ENCODE measurements at places on chromosomes 12 and 14.
A peak's percentile ranks its signal among the peaks of the same experiment; 100 is the strongest.

DNA sequence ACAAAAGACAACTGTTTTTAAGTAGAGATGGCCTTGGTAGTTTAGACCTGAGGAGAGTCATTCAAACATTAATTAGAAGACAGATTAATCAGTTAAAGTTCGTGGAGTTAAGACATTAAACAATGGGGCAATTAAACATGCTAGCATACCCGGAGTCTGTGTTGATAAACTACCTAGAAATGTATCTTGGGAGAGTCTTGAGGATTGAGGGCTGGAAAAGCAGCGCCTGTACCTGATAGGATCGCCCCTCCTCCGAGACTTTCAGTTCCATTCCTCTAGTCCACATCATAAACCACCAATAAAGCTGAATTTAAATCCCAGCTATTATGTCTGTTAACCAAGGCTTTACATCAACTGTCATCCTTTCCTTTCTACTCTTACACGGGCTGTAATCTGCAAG lies 1.0 kb upstream of the KRAS start:
- no peak for DNase-seq

GRCh38 chr12:33734871-33735270 lies 287.4 kb upstream of the ALG10 start:
- no peak for DNase-seq

- peak; percentile 55 for DNase-seq
These were observed 729 bp downstream of the OSBPL8 start for GRCh38 chr12:76558684-76559399.

- DNase-seq = no peak
These were observed 89.9 kb downstream of the BICD1 start for GRCh38 chr12:32196250-32197198.

DNA sequence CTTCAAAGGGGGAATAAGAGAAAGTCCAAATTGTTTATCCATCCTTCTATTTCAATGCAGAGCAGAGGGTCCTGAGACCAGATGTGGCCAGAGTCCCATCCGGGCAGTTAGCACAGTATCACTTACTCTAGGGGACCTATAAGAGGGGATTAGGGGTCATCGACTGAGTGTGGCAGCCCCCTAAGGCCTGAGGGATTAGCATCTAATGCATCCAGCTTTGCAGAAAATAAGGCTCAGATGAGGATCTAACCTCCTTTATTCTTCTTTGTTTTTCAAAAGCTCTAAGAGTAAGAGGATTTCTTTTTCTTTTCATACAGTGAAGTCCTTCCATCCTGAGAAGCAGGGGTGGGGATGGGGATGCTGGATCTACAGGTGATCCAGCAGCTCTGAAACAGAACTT lies 43.5 kb downstream of the NEUROD4 start:
- DNase-seq = no peak

GRCh38 chr14:74401504-74402241 lies 24.3 kb downstream of the SYNDIG1L start:
- peak; percentile 8 for DNase-seq

Data from stimulated activated CD8-positive, alpha-beta memory T cell treated with anti-CD3 and anti-CD28 coated beads, Interleukin-15, amount 100 ng/mL, for 24 hours (primary cell).